ENCODE measurements at places on chromosomes 3 and 15. TPM values are rescaled to one million over a fixed set of nuclear protein-coding genes. Genes with fewer than 3 reads are reported as not detected.

DNA sequence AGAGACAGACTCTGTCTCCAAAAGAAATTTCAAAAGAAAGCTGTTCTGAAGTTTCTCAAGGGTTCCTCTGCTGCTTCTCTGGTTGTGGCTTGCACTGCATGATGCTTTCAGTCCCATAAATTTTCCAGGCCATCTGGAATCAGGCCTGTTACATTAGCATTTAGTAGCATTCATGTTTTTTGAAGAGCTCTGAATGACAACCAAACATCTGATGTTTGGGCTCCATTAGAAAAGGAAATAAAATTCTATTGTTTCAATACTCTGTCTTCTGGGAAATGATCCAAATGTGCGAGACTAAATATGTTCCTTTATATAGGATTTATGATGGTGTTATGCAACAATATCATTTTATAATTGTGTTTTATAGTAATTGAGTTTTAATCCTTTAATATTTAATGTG is 455.8 kb downstream of the GABRG3 start:
- DNase-seq, result no peak

The DAZL gene
- 2.9 TPM for total RNA-seq

DNA sequence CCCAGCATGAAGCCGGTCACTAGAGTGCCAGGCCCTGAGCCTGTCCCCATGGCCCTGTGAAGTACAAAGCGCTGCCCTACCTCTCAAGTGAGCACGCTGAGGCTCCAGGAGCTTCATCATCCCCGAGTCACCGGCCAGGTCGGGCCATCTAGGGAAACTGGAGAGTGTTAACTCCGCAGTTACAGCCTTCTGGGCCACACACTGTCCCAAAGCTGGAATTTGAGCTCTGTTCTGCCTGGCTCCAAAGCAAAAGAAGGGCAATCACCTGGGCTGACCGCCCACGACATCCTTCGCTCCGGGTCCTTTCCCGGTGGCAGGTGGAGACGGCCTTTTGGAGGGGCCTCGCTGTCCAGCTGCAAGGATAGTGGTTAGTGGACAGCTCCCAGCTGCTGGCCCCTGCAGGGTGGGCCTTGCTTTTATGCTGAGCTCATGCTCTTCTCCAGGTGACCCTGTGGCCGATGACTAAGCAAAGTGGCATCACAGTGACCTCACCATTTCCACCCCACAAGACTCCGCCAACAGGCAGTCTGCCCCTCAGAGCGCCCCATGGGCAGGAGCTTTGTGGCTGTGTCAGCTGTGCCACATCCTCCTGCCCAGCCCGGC is 3.5 kb upstream of the MUC4 start:
- DNase-seq, result no peak

DNA sequence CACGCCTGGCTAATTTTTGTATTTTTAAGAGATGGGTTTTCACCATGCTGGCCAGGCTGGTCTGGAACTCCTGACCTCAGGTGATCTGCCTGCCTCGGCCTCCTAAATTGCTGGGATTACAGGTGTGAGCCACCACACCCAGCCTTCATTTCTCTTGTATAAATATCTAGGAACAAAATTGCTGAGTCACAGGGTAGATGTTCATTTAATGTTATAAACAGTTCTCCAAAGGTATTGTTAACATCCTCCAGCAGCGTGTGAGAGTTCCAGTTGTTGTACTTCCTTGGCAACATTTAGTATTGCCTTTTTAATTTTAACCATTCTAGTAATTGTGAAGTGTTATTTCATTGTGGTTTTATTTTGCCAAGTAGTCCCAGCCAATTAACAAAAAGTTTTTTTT is 23.6 kb upstream of the MTMR14 start:
- no peak for DNase-seq

The SLC2A2 gene
- 0.72 TPM for total RNA-seq

DNA sequence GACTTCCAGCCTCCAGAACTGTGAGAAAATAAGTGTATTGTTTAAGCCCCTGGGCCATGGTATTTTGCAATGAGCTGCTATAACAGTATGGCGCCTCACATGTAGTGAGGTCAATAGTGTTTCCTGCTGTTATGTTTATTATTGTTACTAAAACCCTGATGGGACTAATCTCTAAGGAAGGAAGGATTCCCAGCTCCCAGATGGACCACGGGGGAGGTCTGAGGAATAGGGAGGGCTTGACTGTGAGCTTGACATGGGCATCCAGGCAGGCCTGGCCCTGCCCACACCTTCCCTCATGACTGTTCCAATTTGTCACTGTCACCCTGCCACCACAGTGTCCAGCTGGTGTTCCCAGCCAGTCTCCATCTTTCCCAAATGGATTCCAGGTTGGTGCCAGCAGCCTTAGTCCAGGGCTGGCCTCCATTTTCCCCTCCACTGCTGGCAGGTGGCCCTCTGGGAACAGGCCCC is 14.5 kb upstream of the SLC41A3 start:
- DNase-seq, result no peak
